T47D (cell line): ENCODE measurements at places on chromosomes 11 and 22.

DNA sequence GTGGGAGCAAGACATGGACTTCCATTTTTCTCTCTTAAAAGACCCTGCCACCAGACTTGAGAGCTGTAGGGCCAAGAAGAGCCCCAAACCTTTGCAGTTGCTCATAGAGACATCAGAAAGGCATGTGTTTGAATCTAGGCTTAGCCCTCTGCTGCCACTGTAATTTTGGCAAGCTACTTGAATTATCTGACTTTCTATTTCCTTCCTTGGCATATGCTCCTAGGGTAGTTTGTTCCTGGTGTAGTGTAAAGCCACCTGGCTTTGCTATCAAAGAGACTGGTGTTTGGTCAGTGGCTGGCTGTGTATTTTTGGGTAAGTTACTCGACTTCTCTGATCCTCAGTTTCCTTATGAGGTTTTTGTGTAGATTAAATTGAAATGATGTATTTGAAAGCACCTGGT, 252.1 kb upstream of the CCDC90B start:
- no peak for DNase-seq

GRCh38 chr22:41184679-41185078, 20.4 kb upstream of the L3MBTL2 start:
- DNase-seq: no peak

GRCh38 chr11:93501856-93502255, 41.3 kb downstream of the SMCO4 start:
- DNase-seq: no peak

GRCh38 chr11:10455637-10456487, 798 bp downstream of the AMPD3 start:
- DNase-seq: no peak

- no peak for DNase-seq
Observed at GRCh38 chr11:32526760-32527159, 56.9 kb upstream of the EIF3M start.

GRCh38 chr11:25602959-25603358, 729.0 kb upstream of the ANO3 start:
- no peak for DNase-seq

- DNase-seq: peak; percentile 18
Observed at GRCh38 chr11:3907590-3907989, 52.1 kb downstream of the STIM1 start.

- DNase-seq: no peak
Observed at GRCh38 chr11:29025001-29025400, 916.8 kb downstream of the METTL15 start.

DNA sequence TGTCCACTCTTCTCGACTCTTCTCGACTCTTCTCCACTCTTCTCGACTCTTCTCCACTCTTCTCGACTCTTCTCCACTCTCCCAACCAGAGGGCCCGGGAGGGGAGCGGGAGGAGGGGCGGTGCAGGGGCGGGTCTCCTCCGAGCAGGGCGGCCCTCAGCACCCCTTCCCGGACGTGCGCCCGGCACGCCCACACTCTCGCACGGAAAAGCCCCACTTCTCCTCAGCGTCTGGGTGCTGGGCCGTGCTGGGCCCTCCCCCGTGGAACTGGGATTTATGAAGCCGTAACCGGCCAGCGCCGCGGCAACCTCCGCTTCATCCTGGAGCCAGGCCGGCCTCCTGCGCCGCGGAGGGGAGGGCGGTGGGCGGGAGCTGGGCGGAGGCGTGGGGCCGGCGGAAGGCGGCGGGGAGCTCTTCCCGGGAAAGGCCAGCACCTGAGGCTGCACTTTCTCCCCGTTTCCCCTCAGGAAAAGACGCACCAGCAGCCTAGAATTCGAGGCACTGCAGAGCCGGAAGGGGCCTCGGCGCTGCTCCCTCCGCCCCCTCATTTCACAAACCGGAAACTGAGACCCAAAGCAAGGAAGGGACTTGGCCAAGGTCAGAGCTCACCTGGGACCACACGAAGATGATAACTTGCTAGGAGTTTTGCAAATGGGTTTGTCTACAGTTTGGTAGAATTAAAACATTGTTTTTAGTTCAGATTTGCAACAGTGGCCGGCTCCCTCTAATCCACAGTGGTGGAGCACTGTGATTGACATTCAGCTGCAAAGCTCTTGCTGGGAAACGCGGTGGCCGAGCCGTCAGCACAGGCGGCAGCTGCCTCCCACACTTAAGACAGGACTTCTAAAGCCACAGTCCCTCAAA, 31.6 kb upstream of the JAM3 start:
- peak; percentile 62 for DNase-seq

DNA sequence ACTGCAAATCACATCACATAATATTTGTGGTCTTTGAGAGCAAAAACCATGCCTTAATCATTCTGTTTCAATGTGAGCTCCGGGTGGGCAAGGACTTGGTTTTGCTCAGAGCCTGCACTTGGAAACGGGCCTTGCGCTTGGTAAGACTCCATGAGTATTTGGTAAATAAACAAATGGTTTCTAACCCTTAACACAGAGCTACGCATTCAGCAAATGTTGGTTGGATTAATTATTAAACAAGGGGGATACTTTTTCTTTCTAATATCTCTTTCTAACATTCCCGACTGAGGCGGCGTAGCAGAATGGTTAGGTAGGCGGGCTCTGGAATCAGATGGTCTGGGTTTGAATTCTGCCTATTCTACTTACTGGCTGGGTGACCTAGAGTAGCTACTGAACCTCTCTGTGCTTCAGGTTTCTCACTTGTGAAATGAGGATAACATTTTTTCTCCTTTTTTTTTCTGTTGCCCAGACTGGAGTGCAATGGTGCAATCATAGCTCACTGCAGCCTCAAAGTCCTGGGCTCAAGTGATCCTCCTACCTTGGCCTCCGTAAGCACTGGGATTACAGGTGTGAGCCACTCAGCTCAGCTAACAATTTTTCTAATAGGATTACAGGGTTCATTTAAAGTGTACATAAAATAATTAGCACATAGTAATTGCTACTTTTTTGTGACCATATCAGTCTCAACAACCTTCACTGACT, 3.4 kb upstream of the FAM83F start:
- no peak for DNase-seq
